ENCODE measurements at places on chromosomes 2 and 18.

DNA sequence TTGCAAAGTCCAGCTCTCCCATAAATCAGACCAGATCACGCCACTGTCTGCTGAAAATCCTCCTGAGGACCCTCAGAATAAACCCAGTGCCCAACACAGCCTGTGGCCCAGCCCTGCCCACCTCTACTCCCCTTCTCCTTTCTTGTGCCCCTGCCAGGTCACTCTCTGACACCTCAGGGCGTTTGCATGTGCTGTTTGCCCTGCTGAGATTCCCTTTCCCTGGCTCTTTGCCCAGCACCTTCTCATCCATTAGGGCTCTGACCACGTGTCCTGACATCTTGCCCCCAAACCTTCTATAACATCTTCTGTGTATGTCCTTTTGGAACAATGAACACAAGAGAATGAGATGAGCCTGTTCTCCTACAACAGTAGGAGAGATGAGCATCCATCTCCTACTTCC, 18.5 kb upstream of the NMUR1 start:
- DNase-seq, result no peak

DNA sequence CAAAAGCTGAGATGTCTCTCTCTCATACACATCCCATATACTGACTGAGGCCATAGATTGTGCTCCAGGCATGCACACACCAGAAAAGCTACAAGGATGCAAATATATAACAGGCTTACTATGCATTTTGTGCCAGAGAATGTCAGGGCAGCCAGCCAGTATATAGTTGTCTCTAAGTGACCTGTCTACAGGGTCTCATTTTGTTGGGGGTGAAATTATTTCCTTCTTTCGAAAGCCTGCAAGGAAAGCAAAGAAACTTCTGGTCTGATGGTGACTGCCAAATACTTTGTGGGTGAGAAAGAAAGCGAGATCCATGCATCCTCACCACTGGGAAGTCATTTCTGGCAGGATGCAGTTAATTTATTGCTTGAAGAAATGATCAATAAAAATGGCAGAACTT, 70.2 kb downstream of the CDCA7 start:
- no peak for DNase-seq

- peak; percentile 26 for DNase-seq
Observed at GRCh38 chr18:50981381-50981780, 13.5 kb downstream of the ELAC1 start.

DNA sequence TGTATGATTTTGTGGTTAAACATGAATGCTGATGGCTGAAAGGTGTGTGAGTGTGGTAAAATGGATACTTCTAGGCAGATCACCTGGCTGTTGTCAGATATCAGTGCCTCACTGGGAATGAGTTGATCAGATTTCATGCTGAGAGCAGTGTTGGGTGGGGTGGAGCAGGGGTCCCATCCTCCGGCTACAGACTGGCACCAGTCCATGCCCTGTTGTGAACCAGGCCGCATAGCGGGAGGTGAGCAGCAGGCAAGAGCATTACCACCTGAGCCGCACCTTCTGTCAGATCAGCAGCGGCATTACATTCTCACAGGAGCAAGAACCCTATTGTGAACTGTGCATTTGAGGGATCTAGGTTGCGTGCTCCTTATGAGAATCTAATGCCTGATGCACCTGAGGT, 78.7 kb downstream of the GLI2 start:
- no peak for DNase-seq

DNA sequence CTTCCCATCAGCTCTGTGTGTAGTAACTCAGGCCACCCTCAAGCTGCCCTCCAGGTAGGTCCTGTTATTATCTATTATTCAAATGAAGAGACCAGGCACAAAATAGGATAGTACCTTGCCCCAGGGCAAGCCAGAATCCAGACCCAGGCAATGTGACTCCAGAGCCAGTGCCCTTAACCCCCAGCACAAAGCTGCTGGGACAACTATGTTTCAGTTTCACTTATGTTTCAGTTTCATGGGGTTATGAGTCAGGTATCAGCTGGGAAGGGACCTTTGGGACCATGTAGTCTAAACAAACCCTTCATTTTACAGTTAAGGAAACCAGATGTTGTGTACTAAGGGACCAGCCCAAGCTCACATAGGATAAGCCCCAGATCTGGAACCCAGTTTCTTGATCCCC, 10.0 kb downstream of the HK2 start:
- peak; percentile 51 for DNase-seq

GRCh38 chr2:174924061-174924693, 81.0 kb downstream of the CHN1 start:
- no peak for DNase-seq

DNA sequence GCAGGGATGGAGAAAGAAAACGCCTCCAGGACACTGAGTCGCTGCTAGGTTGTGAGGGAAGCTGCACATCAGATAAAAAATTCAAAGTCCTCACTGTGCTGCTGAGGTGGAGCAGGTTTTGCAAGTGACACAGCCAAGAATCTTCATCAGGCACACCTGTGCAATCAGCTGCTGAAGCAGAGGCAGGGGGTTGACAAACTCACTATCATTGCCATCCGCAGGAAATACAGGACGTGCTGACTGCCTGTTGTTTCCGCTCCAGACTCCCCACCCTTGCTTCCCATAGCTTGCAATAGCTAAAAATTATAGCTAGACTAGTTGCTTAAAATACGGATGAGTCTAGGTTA, 147.8 kb upstream of the FHL2 start:
- no peak for DNase-seq

DNA sequence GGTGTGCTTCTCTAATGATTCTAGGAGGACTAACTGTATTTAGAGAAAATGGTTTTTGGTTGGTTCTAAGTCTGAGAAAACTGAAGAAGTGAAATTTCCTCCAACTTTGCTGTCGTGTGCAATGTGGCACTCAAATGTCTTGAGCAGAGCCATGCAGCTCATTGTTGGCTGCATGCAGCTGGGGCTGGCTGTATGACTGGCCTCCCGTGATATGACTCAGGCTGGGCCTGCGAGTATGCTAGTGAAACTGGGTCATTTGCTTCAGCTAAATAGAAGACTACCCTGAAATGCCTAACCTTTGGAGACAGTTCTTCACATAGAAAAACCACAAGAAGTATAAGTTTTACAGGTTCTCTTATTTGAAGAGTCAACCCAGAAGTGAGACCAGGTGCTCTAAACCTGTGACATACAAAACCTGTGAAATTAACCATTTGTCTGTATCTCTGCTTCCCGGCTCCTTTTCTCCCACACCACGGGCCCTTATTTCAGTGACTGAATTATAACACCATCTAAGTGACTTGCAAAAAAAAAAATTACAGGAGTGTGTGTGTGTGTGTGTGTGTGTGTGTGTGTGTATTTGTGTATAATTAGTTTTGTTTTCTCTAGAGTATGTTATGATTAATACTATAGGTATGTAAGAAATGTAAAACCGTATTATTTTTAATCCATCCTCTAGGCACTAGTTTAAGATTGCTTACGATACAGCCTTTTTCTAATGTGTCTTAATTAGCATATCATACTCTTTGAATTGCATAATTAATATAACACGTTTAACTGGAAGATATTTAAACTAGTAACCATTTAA, 15.9 kb downstream of the POLI start:
- no peak for DNase-seq

GRCh38 chr2:150110548-150110947, 376.9 kb downstream of the RND3 start:
- DNase-seq, result no peak

GRCh38 chr2:215895330-215895729, 118.0 kb downstream of the MREG start:
- no peak for DNase-seq

DNA sequence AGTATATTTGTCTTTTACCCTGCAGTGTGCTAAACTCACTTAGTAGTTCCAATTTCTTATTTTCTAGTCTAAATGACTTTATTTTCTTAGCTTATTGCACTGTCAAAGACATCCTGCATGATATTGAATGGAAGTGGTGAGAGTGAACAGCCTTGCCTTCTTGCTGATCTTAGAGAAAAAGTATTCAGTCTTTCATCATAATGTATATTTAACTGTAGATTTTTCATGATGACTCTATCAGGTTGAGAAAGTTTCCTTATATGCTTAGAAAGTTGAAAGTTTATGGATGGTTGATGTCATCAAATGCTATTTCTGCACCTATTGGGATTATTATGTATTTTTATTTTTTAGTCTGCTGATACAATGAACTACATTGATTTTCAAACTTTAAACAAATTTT, 21.3 kb upstream of the COL3A1 start:
- DNase-seq, result no peak

GRCh38 chr18:55228707-55229106, 269.4 kb upstream of the CCDC68 start:
- DNase-seq, result no peak

GRCh38 chr2:222627764-222628163, 28.1 kb downstream of the FARSB start:
- DNase-seq, result no peak

DNA sequence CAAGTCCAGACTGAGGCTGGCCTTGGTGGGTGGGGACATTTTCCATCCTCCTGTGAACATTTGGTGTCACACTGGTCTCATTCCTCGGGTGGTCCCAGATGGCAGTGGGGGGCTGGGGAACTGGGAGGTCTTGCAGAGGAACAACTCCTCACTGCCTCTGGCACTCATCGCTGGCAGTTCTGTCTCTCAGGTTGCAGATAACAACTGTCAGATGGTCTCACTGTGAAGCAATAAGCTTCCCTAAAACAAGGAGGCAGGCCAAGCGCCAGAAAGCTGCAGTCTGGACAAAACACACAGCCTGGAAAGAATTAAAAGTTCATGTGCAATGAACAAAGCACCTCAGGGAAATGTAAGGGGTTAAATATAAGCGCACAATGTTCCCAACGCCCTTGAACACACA, 78.1 kb downstream of the IRS1 start:
- DNase-seq, result no peak

- DNase-seq, result peak; percentile 98
Observed at GRCh38 chr18:31206787-31207381, 44.2 kb upstream of the DSC1 start.

- no peak for DNase-seq
Observed at GRCh38 chr18:76757335-76757734, 65.0 kb upstream of the ZNF236 start.

- DNase-seq, result no peak
Observed at GRCh38 chr2:168694866-168695265, 107.6 kb upstream of the NOSTRIN start.

GRCh38 chr2:181772334-181772733, 92.0 kb upstream of the NEUROD1 start:
- no peak for DNase-seq

- DNase-seq, result no peak
Observed at GRCh38 chr2:30780776-30781330, 26.4 kb downstream of the CAPN13 start.

DNA sequence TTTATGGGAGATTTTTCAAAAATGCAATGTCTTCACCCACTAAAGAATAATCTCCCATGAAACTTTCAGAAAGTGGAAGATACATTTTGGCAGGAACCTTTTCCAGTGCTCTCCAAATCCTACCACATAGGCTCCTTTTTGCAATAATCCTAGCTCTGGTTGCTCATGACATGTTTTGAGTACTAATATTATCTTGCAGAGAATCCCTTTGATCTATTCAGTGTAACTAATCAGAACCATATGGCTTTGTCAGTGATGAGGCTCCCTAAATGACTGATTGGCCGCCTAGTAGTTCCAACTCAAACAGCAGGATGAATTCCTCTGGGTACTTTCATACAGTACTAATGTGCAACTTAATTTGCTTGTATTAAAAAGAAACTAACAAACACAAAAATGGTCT, 544.0 kb upstream of the FAM98A start:
- no peak for DNase-seq

GRCh38 chr18:33277431-33277830, 163.1 kb downstream of the CCDC178 start:
- no peak for DNase-seq

- DNase-seq, result no peak
Observed at GRCh38 chr2:120241684-120242083, 11.0 kb upstream of the RALB start.

GRCh38 chr2:61640406-61640805, 102.2 kb upstream of the XPO1 start:
- DNase-seq, result no peak

DNA sequence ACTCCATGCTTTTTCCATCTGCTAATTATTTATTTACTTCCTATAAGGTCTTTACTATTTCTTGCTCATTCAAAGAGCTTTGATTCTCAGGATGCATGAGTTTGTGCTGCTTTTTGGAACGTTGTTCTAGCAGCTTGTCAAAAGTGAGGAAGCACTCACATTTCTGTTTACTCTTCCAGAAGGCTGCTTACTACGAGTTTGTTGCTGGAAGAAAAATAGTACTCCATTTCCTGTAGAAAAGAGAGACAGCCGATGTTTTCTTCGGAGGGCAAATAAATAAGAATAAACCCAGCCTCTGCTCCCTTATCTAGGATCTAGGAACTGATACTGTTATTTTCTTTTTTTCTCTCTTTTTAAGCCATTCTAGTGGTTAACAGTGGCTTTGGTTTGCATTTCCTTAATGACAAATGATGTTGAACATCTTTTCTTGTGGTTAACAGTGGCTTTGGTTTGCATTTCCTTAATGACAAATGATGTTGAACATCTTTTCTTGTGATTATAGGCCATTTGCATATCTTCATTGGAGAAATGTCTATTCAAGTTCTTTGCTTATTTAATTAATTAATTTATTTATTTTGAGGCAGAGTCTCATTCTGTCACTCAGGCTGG, 20.5 kb downstream of the CYP27A1 start:
- no peak for DNase-seq

GRCh38 chr2:176575237-176575744, 306.0 kb downstream of the MTX2 start:
- DNase-seq, result no peak

- no peak for DNase-seq
Observed at GRCh38 chr2:71564790-71565189, 111.4 kb downstream of the DYSF start.

- DNase-seq, result no peak
Observed at GRCh38 chr18:57576316-57576715, 10.2 kb downstream of the FECH start.

DNA sequence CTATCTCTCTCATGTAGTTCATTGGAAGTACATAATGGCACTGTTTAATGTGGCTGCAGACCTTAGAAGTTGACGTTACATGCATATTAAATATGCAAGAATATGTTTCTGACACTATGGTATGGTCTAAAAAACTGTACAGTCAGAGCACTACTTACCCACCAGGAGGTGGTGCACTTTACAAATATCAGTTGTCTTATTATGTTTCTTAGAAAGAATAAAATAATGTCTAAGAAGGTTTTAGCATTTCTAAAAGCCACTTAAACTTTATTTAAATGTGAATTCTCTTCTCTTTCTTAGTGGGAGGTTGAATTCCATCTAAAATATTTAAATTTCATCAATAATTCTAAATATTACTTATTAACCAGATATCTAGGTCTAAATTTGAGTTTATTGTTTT, 4.3 kb downstream of the TMEFF2 start:
- DNase-seq, result peak; percentile 30

GRCh38 chr2:40554665-40555294, 102.9 kb upstream of the SLC8A1 start:
- DNase-seq, result peak; percentile 59

DNA sequence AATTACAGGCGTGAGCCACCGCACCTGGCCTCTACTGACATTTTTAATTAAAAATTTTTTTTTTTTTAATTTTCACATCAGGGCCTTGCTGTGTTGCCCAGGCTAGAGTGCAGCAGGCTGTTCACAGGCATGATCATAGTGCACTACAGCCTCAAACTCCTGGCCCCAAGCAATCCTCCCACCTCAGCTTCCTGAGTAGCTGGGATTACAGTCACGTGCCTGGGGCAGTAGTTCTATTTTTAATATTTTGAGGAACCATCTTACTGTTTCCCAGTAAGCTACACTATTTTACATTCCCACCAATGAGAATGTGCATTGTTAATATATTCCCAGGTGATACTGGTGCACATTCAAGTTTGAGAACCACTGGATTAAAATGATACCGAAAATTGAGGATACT, 92.7 kb downstream of the WDSUB1 start:
- no peak for DNase-seq

All from LoVo (cell line).